ENCODE measurements at places on chromosomes 2 and 18. TPM values are rescaled to one million over a fixed set of nuclear protein-coding genes. Genes with fewer than 3 reads are reported as not detected.

GRCh38 chr2:29744976-29745375 is 176.4 kb downstream of the ALK start:
- no peak for DNase-seq

IDH1 gene
- total RNA-seq, result 107 TPM

REG3G gene
- total RNA-seq, result not detected

CYB5A gene
- total RNA-seq, result 24.9 TPM

ASIC4 gene
- total RNA-seq, result not detected
